ENCODE measurements at places on chromosomes 2 and 18.

GRCh38 chr2:185255566-185255965 lies 483.0 kb upstream of the FSIP2 start:
- no peak for DNase-seq

GRCh38 chr2:85264471-85264870 lies 63.3 kb downstream of the TGOLN2 start:
- DNase-seq: no peak

GRCh38 chr18:77052297-77052982 lies 80.1 kb downstream of the MBP start:
- DNase-seq: no peak

DNA sequence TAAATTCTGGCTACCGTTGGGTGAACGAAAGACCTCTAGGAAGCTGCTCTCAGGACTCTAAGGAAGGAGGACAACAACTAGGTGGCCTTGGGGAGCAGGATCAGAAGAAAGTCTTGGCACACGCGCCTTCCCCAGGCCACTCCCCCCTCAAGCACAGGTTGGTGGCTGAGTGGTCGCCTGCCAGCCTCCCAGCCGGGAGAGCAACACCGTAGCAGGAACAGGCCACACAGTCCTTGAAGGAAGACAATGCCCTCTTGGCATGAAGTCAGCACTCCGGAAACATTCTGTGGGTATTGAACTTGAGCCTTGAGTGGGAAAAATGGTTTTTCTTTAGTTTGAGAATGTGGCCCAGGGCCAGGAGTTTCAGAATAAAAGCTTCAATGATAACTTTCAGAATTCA lies 87.4 kb upstream of the AGAP1 start:
- DNase-seq: no peak

DNA sequence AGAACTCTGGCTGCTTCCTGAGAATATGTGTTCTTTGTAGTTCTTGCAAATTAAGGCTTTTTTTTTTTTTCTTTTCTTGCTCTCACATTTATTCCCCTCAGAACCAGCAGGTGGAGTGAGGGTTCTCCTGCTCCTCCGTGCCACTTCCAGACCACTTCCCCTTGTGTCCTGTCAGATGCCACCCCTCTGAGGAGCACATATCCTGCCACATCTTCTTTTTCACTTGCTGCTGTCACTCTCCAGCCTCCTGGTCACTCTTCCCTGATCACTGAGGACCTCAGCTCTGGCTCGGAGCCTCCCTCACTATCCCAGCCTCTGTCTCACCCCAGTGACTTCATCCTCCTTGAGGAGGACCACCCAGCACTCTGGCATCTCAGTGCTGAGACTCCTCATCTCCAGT lies 100.5 kb downstream of the TACR1 start:
- DNase-seq: no peak

All from non-pigmented ciliary epithelial cell (primary cell).